Hematopoietic multipotent progenitor cell treated with erythropoietin and hydrocortisone succinate and interleukin-3 and kit ligand, for 17 days (in vitro differentiated cells): ENCODE measurements at places on chromosomes 2 and 18.
A peak's percentile ranks its signal among the peaks of the same experiment; 100 is the strongest.

- DNase-seq: no peak
Measured at GRCh38 chr2:88199912-88200682, 30.0 kb downstream of the THNSL2 start.

DNA sequence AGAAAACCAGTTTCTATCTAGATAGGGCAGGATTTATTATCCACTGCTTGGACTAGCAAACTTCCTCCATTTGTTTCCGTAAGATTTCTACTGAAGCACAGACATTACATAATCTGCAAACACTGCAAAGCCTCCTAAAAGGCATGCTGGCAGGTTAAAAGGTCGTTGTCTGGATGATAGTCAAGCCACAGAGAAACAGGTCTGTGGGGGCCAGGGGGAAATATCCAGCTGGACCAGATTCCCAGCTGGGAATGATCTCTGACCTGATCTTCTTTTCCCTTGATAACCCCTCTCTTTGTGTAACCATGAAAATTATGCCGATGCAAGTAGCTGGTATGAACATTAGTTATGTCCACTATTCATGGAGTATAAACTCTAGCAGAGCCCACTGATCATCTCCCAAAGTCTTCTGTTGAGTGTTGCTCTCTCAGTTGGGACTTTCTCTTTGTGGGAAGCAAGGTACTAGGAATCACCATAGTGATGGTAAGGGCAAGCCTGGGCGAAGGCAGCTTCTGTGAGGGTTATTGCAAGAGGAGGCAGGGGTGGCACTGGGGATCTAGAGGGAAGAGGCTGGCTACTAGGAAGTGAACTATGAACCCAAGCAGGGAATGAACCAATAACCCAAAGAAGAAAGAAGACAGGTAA lies 61.3 kb downstream of the GDF7 start:
- DNase-seq: no peak

GRCh38 chr2:180698668-180699067 lies 281.7 kb upstream of the UBE2E3 start:
- DNase-seq: no peak

GRCh38 chr2:71498261-71498701 lies 44.9 kb downstream of the DYSF start:
- DNase-seq: no peak

- peak; percentile 74 for DNase-seq
Measured at GRCh38 chr18:58069099-58069498, 25.1 kb downstream of the NEDD4L start.

DNA sequence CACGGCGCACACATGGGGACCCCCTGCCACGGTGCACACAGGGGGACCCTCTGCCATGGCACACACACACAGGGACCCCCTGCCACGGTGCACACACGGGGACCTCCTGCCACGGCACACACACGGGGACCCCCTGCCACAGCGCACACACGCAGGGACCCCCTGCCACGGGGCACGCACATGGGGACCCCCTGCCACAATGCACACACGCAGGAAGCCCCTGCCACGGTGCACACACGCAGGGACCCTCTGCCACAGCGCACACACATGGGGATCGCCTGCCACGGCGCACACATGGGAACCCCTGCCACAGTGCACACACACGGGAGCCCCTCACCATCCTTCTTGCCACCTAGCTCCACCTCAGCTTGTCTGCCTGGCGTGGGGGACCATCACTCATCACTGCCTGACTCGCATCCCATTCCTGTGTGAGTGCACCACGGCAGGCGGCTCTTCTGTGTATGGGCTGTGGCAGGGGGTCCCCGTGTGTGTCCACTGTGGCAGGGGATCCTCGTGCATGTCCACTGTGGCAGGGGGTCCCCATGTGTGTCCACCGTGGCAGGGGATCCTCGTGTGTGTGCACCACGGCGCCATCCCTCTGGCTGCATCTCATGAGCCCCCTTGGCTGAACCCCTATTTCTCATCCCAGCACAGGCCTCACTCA lies 206.7 kb downstream of the EIPR1 start:
- DNase-seq: no peak

- no peak for DNase-seq
Measured at GRCh38 chr18:40902436-40902835, 1052.6 kb upstream of the PIK3C3 start.

DNA sequence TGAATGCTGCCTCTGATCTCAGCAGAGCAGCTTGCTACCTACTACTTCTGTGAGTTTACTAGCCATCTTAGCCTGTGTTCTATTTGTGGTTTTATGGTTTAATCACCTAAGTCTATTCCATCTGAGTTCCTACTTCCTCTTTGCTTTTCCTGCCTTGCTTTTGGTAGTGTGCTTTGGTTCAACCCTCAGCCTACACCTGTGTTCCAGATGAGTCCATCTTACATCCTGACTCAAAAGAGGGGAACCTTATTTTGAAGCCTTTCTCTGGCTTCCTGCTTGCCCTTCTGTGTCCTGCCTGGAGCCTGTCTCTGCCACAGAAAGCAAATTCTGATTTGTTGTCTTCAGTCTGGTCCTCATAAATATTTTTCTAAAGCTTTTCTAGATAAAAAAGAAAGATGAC lies 530.3 kb upstream of the MEX3C start:
- DNase-seq: no peak

GRCh38 chr18:79511671-79512301 lies 116.1 kb downstream of the NFATC1 start:
- DNase-seq: no peak

- DNase-seq: no peak
Measured at GRCh38 chr18:36181441-36181840, 5.9 kb upstream of the MOCOS start.

- DNase-seq: no peak
Measured at GRCh38 chr2:88556026-88556425, 71.2 kb downstream of the EIF2AK3 start.

- no peak for DNase-seq
Measured at GRCh38 chr2:62475172-62476011, 30.6 kb downstream of the TMEM17 start.

GRCh38 chr2:237864940-237865622 lies 5.7 kb downstream of the RAMP1 start:
- no peak for DNase-seq

- DNase-seq: no peak
Measured at GRCh38 chr2:168254158-168254935, 7.0 kb upstream of the STK39 start.

DNA sequence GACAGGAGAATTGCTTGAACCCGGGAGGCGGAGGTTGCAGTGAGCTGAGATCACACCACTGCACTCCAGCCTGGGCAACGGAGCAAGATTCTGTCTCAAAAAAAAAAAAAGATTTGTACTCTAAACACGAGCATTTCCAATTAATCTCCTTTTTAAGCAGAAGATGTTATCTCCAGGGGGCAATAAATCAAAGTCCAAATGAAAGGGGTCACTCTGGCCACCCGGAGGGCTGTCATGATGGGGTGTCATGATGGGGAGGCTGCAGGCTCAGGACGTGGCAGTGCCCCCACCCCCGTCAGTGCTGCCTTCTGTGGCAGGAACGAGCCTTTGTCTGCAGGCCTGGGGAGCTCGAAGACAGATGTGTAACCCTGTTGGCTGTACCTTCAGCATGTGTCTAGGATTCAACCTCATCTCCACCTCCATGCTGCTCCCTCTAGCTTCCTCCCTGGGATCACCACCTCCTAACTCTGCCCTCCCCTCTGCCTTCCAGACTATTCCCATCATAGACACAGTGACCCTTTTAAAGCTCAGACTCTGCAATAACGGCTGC lies 76.9 kb upstream of the YWHAQ start:
- no peak for DNase-seq

GRCh38 chr2:236599059-236599458 lies 29.4 kb downstream of the ACKR3 start:
- no peak for DNase-seq

GRCh38 chr2:9779596-9780264 lies 63.5 kb upstream of the TAF1B start:
- DNase-seq: no peak

GRCh38 chr18:36088256-36088655 lies 20.9 kb upstream of the RPRD1A start:
- DNase-seq: no peak

- peak; percentile 93 for DNase-seq
Measured at GRCh38 chr2:201182650-201183364, at the start of gene CASP10. CASP10 (plus strand) TSS chr2:201183141; CDS start chr2:201185778, 2,637 bp downstream.

- DNase-seq: no peak
Measured at GRCh38 chr2:149568138-149568537, 19.4 kb downstream of the MMADHC start.

GRCh38 chr2:145141981-145142380 lies 622.1 kb upstream of the ZEB2 start:
- DNase-seq: no peak

DNA sequence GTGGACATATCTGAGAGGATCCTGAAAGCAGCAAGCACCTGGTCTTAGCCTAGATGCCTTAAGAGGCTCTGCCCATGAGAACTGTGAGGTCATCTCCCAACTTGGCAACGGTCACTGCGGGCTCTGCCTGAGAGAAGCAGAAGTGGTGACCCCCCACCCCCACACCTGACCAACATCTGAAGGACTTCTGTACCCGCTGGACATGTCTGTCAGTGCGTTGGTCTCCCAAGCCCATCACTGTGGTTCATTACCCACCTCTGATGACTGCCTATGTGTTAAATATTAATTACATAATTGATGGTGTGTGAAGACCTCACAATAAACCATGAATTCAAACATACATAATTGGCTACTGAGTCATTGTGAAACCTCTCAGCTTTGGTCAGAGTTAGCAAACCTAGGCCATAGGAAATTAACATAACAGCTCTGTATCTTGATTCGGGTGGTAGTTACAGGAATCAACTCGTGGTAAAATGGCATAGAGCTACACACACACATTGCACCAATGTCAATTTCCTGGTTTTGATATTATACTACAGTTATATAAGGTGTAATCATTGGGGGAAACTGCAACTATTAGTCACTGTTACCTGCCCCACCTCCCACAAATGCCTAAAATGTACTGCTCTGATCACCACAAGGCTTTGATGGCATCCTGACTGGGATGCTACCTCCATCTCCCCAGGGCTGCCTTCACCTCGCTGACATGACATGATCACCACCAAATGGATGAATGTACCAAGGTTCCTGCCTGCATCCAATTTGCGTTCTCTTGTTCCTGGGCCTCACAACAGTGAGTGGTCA lies 4.3 kb upstream of the GALNT1 start:
- DNase-seq: no peak

DNA sequence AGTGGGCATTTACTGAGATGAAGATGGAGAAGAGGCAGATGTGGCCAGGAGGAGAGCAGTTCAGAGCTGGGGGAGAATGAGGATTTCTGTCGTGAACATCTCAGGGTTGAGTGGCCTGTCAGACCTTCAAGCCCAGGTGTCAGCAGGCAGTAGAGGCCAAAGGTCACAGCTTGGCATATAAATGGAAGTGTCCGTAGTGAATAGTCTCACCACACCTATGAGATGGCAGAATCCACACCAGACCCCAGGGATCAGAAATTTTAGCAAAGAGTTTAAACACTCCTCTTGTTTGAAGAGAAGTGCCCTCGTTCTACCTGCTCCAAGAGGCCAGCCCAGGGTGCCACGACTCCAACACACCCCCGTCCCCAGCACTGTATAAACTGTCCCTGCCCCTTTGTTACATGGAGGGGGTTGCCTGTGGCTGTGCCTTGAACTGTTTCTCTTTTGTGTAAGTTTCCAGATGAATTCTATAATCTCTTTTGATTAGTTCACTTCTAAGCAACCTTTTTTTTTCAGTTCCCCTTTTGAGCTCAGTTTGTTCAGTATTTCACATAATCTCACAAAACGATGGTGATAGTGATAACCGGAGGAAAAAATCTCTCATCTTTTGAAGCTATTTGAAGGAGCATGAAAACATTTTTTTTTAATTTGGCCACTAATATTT lies 69.0 kb upstream of the TTC39C start:
- DNase-seq: no peak

GRCh38 chr2:220282236-220282635 lies 654.8 kb downstream of the SLC4A3 start:
- DNase-seq: no peak

DNA sequence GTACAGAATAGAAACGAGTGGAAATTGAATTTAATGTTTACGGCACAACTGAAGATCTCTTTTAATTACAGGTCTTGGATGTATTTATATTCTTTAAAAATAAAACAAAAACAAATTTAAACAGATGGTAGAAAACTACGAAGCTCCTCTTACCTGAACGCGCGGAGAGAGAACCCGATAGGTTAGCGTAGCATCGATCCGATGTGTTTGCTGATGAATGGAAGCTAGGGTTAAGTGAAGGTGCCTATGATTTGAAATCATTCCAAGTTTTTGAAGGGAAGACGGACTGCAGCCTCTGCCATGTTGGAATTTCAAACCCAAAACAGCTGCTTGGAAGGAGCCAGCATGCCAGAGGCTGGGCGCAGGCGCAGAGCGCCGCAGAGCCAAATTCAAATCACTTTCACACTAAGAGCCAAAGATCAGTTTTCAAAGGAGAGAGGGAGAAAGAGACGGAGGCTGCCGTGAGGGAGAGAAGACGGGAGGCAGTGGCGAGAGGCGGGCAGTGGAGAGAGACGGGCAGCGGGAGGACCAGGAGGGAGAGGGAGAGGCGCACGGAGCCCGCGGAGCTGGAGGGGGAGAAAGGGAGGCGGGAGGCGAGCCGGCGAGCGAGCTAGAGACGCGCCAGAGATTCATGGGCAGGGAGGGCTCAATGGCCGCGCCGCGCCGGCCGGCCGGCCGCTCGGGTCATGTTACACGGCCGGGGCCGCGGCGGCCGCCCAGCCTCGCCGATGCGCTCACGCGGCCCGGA lies at the start of gene FIGN:
TSS of gene FIGN (minus strand) at position 324 of the 748 bp plus-strand sequence. CDS start 1,081 bp downstream, outside the sequence.
- no peak for DNase-seq

DNA sequence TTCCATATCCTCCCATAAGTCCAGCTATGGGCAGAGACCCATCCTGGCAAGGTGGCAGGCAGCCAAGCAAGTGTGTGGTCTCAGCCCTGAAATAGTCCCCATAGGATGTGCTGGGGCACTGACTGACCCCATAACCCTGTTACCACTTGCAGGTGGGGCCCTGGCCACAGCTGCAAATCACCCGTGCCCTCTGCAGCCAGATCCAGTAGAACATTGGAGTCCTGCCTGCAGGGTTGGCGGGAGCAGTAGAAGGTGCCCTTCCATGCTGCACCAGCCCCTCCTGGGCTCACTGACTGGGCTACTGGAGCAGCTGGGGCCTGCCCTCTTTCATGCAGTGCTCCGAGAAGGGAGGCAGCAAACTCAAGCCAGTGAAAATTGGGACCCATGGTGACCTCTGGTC lies 112.6 kb upstream of the MCFD2 start:
- DNase-seq: no peak

DNA sequence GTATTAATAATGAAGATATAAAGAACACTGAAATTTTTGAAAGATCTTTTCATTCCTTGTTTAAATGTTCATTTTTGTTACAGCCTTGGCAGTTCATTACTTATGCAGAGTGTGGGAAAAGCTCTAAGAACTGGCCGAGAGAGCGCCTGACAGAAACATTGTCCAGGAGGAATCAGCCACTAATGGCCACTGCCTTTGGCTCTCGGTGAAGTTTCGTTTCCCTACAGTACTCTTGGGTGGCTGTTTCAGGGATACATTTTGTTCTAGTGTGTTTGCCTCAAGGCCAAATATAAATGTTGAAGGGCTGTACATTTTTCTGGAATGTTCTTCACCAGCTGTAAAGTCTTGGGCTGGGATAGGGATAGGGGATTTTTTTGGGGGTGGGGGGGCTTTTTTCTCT lies 10.7 kb downstream of the SPTBN1 start:
- no peak for DNase-seq
